Activated naive CD4-positive, alpha-beta T cell treated with anti-CD3 and anti-CD28 coated beads, Interleukin-2, amount 10 ng/mL, durations not matched to agents 7 days and 5 days (primary cell): ENCODE measurements at places on chromosomes 11 and 22.
A peak's percentile ranks its signal among the peaks of the same experiment; 100 is the strongest.

DNA sequence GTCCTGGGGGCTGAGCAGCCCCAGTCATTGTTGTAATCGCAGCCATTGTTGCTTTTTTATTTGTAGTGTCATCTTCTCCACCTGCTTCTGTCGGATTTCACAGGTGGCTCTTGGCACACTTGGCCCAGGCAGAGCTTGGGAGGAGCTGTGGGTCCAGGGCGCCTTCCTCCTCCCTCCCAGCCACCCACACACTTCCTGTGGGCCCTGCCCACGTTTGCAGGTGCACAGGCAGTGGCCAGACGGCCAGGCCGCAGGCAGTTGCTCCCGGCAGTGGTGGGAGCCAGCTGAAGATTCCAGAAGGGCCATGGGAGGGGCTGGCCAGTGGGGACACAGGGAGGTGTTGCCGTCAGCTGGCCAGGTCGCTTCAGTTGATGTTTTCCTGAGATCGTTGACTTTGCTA lies 1191.9 kb downstream of the BRD1 start:
- H3K4me1 ChIP-seq = no peaks in the 10 kb centered on the region
- H3K27ac ChIP-seq = no peak overlapping the region
- no peaks in the 10 kb centered on the region for H3K27me3 ChIP-seq

- peaks cover 37% of the 10 kb centered on the region for H3K4me1 ChIP-seq
- no peaks in the 10 kb centered on the region for H3K36me3 ChIP-seq
- H3K27me3 ChIP-seq = peaks cover 4% of the 10 kb centered on the region
- peak overlapping the region; percentile 61 for H3K4me3 ChIP-seq
Observed at GRCh38 chr11:6377902-6378639, 12.2 kb upstream of the SMPD1 start.

GRCh38 chr11:118398791-118399559 lies 2.4 kb upstream of the ATP5MG start:
- H3K4me3 ChIP-seq = peak overlapping the region; percentile 99
- H3K27me3 ChIP-seq = no peaks in the 10 kb centered on the region
- DNase-seq = peak; percentile 75
- H3K4me1 ChIP-seq = peaks cover 75% of the 10 kb centered on the region
- peak overlapping the region; percentile 99 for H3K27ac ChIP-seq

- DNase-seq = no peak
- H3K27ac ChIP-seq = no peak overlapping the region
- no peak overlapping the region for H3K4me3 ChIP-seq
- no peaks in the 10 kb centered on the region for H3K36me3 ChIP-seq
- no peaks in the 10 kb centered on the region for H3K4me1 ChIP-seq
Observed at GRCh38 chr22:48881326-48881980, 946.2 kb downstream of the BRD1 start.

- no peak for DNase-seq
- no peak overlapping the region for H3K27ac ChIP-seq
- no peaks in the 10 kb centered on the region for H3K27me3 ChIP-seq
Observed at GRCh38 chr11:71518506-71519471, 8.3 kb upstream of the KRTAP5-7 start.

DNA sequence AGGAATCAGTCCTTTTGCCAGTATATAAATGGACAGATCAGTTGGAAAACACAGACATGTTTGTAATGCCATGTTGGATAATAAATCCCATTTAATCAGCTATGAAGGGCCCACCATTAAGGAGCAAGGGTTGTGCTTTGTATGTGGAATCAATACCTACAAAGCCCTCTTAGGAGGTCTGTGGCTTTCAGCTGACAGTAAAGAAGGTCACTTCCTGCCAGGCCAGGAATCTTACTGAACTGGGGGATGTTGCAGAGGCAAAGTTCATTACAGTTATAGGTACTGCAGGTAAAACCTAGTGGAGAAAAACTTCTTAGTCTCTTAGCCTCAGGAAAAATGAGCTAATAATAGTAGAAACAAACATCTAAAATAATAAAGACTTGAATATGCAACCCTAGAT lies 129.5 kb downstream of the FAM76B start:
- peaks cover 6% of the 10 kb centered on the region for H3K36me3 ChIP-seq
- H3K27me3 ChIP-seq = no peaks in the 10 kb centered on the region
- H3K27ac ChIP-seq = no peak overlapping the region
- no peak overlapping the region for H3K4me3 ChIP-seq

DNA sequence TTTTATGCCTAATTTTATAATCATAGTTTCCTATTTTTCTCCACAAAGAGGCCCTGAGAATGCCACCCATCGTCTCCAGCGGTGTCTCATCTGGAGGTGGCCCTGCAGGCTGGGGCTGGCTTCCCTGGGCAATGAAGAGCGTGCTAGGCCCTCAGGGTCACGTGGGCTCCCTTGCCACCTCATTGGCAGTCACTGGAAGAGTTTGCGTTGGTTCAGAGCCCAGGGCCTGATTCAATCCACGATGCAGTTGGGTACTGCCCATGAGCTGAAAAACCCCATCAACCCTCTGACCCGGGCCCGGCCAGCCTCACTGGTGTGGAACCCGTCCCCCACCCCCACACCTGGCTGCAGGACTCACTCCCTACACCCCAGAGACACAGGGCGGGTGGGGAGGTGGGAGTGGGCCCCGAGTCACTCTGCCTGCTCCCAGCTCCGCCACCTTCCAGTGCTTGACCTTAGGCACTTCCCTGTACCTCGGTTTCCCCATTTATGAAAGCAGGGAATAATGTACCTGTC lies 43.4 kb upstream of the A4GALT start:
- H3K36me3 ChIP-seq = no peaks in the 10 kb centered on the region
- no peak for DNase-seq
- peaks cover 4% of the 10 kb centered on the region for H3K27me3 ChIP-seq

DNA sequence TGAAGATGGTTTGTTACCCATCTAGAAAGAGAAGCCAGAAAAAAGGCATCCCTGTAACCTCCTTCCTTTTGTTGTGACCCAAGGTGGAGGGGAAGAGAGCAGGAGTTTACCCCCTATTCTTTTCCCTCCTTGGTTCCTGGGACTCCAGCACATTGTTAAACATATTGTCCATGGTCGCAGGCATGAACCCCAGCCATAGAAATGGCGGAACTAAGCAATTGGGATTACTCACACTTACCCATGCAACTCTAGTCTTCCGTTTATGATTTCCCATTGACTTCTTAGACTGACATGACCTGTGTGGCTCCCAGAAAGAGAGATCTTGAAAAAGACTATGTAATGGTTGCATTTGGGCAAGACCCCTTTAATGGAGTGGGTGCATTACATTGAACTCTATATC lies 45.4 kb downstream of the OR4C46 start:
- H3K4me1 ChIP-seq = no peaks in the 10 kb centered on the region
- no peaks in the 10 kb centered on the region for H3K27me3 ChIP-seq
- no peak overlapping the region for H3K4me3 ChIP-seq
- H3K27ac ChIP-seq = no peak overlapping the region

- peaks cover 52% of the 10 kb centered on the region for H3K36me3 ChIP-seq
- no peak for DNase-seq
- no peaks in the 10 kb centered on the region for H3K27me3 ChIP-seq
- H3K27ac ChIP-seq = no peak overlapping the region
- peaks cover 68% of the 10 kb centered on the region for H3K4me1 ChIP-seq
Observed at GRCh38 chr22:40237241-40237640, 59.5 kb downstream of the TNRC6B start.

DNA sequence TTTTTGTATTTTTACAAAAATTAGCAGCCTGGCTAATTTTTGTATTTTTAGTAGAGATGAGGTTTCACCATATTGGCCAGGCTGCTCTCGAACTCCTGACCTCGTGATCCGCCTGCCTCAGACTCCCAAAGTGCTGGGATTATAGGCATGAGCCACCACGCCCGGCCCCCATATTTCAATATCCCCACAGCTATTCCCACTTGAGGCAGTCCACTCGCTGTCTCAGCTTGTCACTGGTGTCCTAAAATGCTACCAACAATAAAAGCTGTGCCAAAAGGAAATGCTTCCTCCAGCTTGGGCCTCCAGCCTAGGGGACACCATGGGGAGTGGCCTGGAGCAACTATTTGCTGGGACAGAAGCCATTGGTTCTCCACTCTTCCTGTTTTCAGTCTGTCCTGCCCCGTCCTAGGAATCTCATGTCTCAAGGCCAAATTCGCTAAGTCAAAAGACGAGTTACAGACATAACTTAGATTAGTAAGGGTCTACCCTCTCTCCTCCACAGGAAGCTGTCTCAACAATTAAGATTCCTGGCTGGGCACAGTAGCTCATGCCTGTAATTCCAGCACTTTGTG lies 7.3 kb upstream of the SPINDOC start:
- H3K36me3 ChIP-seq = no peaks in the 10 kb centered on the region
- peaks cover 2% of the 10 kb centered on the region for H3K4me1 ChIP-seq
- no peak for DNase-seq
- peaks cover 2% of the 10 kb centered on the region for H3K27me3 ChIP-seq

DNA sequence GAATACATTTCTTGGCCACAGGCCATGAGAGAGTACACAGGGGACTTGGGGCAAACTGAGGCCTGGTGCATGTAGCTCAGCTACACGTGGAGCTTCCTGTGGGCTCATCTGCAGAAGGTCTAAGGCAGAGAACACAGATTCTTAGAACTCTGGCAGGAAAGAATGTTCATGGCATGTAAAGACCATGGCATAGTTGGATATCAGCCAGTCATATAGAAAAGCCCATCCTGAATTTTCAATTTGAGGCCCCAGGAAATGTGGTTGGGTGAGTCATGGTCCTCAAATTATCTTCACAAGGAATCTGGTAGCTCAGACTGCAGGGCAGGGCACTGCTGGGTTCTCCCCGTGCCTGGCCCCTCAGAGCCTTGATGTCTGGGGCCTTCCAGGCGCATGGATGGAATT lies 13.7 kb upstream of the ST3GAL4 start:
- peaks cover 29% of the 10 kb centered on the region for H3K36me3 ChIP-seq
- no peaks in the 10 kb centered on the region for H3K27me3 ChIP-seq
- H3K4me3 ChIP-seq = no peak overlapping the region
- H3K4me1 ChIP-seq = peaks cover 21% of the 10 kb centered on the region

DNA sequence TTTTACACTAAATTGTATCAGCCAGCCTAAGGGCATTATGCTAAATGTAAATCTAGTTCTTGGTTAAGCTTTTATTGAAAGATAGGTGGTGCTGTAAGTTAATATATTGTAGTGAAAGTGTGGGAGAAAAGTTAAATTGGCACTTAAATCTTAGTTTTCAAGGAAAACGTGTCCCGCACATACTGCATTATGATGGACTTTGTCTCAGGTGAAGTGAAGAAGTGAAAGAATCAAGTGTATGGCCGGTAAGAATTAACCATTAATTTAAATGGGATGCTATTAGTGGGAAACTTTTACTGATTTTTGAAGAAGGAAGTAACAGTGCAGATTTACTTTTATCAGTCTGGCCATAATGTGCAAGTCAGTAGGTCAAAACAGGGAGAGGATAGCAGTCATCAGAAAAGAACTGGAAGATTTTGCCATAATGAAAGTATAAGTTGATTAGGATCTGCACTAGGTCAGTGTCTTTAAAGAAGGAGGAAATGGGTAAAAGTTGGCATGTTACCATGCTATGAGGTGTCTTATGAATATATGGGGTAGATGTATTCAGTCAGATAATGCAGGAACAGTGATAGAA lies 81.6 kb downstream of the PDHX start:
- DNase-seq = no peak
- H3K4me1 ChIP-seq = peaks cover 20% of the 10 kb centered on the region
- no peaks in the 10 kb centered on the region for H3K27me3 ChIP-seq
- peaks cover 7% of the 10 kb centered on the region for H3K36me3 ChIP-seq
- H3K4me3 ChIP-seq = no peak overlapping the region

- no peaks in the 10 kb centered on the region for H3K27me3 ChIP-seq
- H3K36me3 ChIP-seq = peaks cover 5% of the 10 kb centered on the region
- DNase-seq = no peak
- H3K27ac ChIP-seq = no peak overlapping the region
- no peaks in the 10 kb centered on the region for H3K4me1 ChIP-seq
Observed at GRCh38 chr22:42134100-42135020, 3.8 kb upstream of the CYP2D6 start.

- H3K27ac ChIP-seq = no peak overlapping the region
- H3K36me3 ChIP-seq = no peaks in the 10 kb centered on the region
- H3K4me1 ChIP-seq = no peaks in the 10 kb centered on the region
- H3K27me3 ChIP-seq = no peaks in the 10 kb centered on the region
- no peak overlapping the region for H3K4me3 ChIP-seq
Observed at GRCh38 chr11:41665441-41666360, 206.2 kb upstream of the LRRC4C start.

- H3K4me3 ChIP-seq = no peak overlapping the region
- H3K4me1 ChIP-seq = peaks cover 46% of the 10 kb centered on the region
- H3K36me3 ChIP-seq = peaks cover 7% of the 10 kb centered on the region
- no peak overlapping the region for H3K27ac ChIP-seq
- no peak for DNase-seq
Observed at GRCh38 chr11:95676308-95676707, 113.3 kb downstream of the FAM76B start.

- peaks cover 31% of the 10 kb centered on the region for H3K36me3 ChIP-seq
- no peak overlapping the region for H3K4me3 ChIP-seq
- no peak for DNase-seq
- peaks cover 9% of the 10 kb centered on the region for H3K4me1 ChIP-seq
- no peak overlapping the region for H3K27ac ChIP-seq
Observed at GRCh38 chr11:512761-513595, 5.9 kb upstream of the RNH1 start.

GRCh38 chr22:21970037-21970799 lies 12.4 kb downstream of the TOP3B start:
- H3K36me3 ChIP-seq = peaks cover 55% of the 10 kb centered on the region
- H3K4me3 ChIP-seq = no peak overlapping the region
- H3K27me3 ChIP-seq = no peaks in the 10 kb centered on the region
- no peak for DNase-seq
- no peaks in the 10 kb centered on the region for H3K4me1 ChIP-seq

DNA sequence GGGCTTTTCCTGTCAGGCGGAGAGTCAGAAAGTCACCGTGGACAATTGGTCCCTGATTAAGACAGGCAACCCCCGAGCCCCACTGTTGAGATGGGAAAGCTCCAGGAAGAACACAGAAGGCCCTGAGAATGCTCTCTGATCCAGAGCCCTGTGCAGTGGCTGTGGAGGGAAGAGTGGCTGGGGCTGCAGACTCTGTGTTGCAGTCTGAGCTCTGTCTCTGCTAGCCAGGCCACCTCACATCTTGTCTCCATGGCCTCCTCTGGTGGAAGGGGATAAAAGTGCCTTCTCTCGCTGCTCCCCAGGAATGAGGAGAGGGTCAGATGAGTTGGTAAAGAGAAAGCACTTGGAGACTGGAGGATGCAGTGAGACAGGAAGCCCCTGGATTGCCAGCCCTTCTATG lies 141.2 kb downstream of the CEP164 start:
- DNase-seq = no peak
- no peak overlapping the region for H3K4me3 ChIP-seq
- H3K36me3 ChIP-seq = no peaks in the 10 kb centered on the region
- H3K27ac ChIP-seq = no peak overlapping the region

GRCh38 chr11:86156397-86156955 lies 87.6 kb upstream of the PICALM start:
- no peak overlapping the region for H3K4me3 ChIP-seq
- H3K27ac ChIP-seq = no peak overlapping the region
- peaks cover 2% of the 10 kb centered on the region for H3K27me3 ChIP-seq
- peaks cover 51% of the 10 kb centered on the region for H3K4me1 ChIP-seq
- DNase-seq = no peak
- peaks cover 2% of the 10 kb centered on the region for H3K36me3 ChIP-seq

GRCh38 chr11:4068962-4069361 lies 25.6 kb upstream of the RRM1 start:
- no peak overlapping the region for H3K4me3 ChIP-seq
- peaks cover 28% of the 10 kb centered on the region for H3K36me3 ChIP-seq
- H3K27me3 ChIP-seq = no peaks in the 10 kb centered on the region
